ENCODE measurements at places on chromosomes 1 and 21. TPM values are rescaled to one million over a fixed set of nuclear protein-coding genes. Genes with fewer than 3 reads are reported as not detected.

CACNA1S gene
- total RNA-seq = under 0.01 TPM

GRCh38 chr1:158371188-158371953 is 17.7 kb downstream of the CD1E start:
- ATAC-seq = no peak

DNA sequence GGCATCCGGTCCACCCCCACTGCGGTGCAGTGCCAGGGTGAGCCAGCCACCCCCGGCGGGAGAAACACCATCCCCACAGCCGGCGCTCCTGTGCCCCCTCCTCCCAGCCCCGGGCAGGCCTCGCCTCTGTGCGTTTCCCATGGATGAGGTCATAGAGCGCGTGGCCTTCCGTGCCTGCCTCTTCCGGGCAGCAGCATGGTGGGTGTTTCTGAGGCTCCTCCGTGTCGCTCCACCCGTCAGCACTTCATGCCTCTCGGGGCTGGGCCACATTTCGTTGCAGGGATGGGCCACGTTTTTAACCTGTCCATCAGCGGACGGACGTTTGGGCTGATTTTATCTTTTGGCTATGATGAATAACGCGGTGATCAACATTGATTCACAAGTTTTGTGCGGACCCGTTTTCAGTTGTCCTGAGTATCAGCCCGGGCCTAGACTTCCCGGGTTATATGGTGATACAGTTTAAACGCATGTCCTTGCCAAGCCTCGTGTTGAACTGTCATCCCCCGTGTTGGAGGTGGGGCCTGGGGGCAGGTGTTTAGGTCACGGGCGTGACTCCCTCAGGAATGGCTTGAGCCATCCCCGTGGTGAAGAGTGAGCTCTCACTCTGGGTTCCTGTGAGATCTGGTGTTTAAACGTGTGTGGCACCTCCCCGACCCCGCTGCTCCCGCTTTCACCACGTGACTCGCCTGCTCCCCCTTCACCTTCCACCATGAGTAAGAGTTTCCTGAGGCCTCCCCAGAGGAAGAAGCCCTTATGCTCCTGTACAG is 64.8 kb downstream of the SLX9 start:
- no peak for ATAC-seq

GRCh38 chr1:3828391-3828790 is 28.6 kb downstream of the CEP104 start:
- no peak for ATAC-seq

DNA sequence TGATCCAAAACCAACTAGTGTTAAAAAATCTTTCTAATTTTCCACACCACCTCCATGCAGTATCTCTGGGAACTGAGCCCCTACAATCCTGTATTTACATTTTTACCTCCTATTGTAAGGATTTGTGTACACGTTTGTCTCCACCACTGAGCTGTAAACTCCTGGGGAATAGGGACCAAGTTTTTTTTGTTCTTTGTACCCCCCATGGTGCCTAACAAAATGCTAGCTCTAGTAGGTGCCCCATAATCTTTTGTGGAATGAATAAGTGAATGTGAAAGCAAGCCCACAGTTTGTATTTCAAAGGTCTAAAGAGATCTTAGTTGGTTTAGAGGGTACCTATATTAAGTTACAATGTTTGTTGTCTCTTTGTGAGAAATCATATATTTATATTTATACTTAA is 879 bp upstream of the WLS start:
- ATAC-seq = no peak

Measured in motor neuron (in vitro differentiated cells).